GM12865 (cell line): ENCODE measurements at places on chromosomes 1 and 21.

- no peak for DNase-seq
These were observed 153.1 kb upstream of the PLXNA2 start for GRCh38 chr1:208397286-208397685.

DNA sequence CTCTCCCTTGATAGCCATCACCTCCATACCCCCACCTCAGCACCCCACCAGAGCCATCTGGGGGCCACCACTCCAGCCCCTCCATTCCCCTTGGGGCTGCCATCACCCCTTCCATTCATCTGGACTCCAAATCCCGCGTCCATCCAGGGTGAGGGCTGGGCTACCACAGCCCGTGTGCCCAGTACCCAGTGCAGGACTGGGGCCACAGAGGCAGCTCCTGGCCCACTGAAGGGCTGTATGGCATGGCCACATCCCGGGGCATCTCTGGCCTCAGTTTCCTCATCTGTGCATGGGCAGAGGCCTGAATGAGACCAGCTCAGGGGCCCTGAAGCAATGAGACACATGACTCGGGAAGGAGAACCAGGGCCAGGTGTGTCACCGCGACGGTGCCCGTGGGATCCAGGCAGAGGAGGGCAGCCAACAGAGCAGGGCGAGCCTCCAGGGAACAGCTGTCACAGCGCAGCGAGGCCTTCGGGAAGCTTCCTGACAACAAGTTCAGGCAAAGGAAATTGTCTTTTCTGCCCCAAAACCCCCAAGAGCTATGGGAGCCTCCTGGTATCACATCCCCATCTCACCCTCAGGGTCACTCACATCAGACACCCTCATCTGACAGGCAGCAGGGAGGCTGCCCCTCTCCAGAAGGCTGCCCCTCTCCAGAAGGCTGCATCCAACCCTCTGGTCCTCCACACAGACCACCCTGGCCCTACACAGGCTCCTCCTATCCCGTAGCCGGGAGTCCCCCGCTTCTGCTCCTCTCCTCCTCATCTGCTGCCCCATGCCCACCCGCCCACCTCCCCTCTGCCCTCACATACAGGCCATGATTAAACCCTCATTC is 76.3 kb downstream of the MEGF6 start:
- DNase-seq, result no peak

GRCh38 chr1:95196017-95196416 is 38.0 kb upstream of the RWDD3 start:
- no peak for DNase-seq

- DNase-seq, result no peak
These were observed 69.2 kb downstream of the OLFML2B start for GRCh38 chr1:161954466-161954865.
